Urothelium cell line (cell line): ENCODE measurements at places on chromosomes 5 and 9.

DNA sequence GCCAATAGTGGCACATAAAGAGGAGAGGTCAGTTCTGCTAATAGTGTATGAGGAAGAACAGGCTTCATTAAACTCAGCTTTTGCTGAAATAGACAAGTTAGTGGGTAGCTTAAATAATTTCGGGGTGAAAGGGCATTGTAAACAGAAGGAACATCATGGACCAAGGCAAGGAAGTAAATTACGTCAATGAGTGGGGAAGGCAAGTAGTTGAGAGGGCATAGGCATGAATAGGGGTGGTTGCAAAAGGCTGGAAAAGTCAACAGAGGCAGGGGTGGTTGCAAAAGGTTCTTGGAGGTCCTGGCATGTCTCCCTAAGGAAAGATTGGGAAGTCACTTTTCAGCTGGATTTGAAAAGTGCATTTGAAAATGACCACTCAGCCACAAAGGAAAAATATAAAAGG lies 383.3 kb upstream of the RPS23 start:
- DNase-seq = no peak

DNA sequence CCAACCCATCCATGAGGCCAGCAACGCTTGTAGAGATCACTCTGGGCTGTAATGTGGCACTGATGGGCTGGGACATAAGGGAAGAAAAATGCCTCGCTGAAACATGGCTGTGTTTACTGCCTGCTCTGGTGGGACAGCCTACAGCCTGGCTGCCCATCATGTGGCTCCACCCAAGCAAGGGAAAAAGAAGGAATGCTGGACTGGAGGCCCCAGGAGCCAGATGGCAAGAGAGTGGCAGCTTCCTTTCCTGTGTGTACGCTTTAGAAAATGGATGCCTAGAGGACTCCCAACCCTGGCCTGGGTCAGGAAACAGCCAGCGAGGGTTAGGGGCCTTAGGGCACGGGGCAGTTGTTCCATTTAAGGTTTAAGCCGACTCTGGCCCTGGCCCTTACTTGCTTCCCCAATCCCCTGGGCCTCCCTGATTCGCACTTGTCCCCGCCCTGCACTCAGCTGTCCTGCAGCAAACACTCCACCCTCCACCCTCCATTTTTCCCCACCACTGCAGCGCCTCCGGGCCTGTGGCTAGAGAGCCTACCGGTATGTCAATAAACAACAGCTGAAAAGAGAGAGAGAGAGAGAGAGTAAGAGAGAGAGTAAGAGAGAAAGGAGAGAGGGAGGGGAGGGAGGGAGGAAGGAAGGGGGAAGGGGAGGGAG lies 819.4 kb downstream of the SEMA5A start:
- no peak for DNase-seq

DNA sequence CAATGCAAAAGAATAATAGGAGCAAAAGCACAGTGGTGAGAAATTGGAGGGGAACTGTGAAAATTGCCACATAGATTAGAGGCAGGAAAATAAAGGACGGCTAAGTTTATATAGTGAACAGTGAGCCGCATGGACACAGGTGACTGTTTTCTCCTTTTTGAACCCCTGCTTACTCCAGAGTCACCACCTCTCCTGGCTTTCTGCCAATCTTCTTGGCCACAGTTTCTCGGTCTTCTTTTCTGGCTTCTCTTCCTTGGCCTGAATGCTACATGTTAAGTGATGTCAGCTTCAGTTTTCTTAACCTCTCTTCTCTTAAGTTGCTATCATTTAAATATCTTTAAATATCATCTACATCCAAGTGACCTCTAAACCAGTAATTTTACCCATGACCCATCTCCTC lies 47.3 kb upstream of the CDKN2B start:
- no peak for DNase-seq

- DNase-seq = no peak
These were observed 19.3 kb downstream of the FYB1 start for GRCh38 chr5:39200081-39200480.

DNA sequence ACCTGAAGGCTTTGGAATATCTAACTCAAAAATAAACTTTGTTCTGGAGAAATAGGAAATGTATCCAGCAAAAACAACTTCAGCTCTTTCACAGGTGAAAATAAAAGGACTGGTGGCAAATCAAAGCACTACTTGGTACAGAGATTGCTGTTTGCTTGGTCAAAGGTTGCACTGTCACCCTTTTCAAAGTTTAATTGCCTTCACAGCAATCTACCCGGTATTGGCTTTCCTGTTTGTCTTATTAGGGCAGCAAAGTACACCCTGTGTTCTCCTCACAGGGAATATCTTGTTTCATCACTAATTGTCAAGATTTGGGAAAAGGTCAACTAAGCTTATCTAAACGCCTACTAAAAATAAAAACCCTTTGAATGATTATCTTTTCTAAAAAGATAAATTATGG lies 214.1 kb upstream of the ADCY2 start:
- DNase-seq = no peak

- DNase-seq = no peak
These were observed 125.5 kb downstream of the OLFM1 start for GRCh38 chr9:135212961-135213360.
